NCI-H187 (cell line): ENCODE measurements at places on chromosomes 3 and 15.

DNA sequence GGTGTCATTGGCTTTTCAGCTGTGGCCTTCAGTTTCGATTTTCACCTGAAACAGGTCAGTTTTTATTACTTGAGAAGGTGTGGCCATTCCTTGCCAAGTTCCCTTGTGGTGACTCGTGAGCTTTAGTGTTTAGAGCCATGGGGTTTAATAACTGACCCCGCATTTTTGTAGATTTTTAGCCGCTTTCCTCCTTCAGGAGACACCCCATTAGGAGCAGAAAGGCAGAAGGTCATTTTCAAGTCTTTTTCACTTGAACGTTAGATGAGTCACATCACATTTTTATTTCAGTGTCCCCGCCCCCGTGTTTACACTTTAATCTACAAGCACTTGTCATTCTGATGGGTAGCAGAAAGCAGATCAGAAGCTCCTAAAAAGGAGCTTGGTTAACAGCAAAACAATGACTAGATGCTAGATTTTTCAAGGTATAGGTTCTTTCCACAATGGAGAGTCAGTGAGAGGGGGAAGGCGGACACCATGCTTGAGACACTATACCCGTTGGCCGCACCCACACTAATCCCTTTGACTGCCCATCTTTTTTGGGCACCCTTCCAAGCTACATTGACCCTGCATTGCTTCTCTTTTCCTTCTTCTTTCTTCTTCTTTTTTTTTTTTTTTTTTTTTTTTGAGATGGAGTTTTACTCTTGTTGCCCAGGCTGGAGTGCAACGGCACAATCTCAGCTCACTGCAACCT, 132.7 kb downstream of the GHSR start:
- no peak for DNase-seq

DNA sequence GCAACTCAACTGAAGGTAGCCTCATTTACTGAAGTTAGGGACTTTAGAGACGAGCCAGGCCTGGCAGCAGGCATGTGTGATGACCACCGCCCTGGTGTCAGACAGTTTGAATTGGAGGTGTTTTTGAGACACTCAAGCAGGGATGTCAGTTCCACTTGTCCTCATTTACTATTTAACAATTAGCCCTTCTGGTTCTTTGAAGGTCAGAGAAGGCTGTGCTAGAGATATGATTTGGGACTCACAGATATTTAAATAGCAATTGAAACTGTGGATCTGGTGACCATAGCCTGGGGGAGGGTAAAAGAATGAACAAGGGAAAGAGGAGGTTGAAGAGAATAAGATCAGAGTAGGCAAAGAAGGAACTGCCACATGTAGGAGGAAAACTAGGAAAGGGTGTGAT, 74.6 kb downstream of the REC114 start:
- no peak for DNase-seq

DNA sequence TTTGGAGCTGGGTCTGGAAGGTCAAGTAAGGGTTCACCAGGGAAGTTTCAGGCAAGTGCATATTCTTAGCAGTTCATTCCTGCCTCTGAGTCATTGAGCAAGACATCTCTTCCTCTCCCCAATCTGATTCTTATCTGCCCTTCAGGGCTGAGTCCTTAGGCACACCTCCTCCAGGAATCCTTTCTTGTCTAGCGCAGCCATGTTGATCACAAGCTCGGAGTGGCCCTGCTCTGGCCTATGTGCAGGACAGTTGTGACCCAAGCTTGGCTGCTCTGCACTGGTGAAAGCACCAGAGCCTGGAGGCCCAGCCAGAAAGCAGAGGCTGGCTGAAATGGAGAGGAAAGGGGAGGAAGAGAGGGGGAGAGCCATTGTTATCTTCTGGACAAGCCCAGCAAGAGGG, 30.9 kb upstream of the MRPS22 start:
- DNase-seq, result no peak

DNA sequence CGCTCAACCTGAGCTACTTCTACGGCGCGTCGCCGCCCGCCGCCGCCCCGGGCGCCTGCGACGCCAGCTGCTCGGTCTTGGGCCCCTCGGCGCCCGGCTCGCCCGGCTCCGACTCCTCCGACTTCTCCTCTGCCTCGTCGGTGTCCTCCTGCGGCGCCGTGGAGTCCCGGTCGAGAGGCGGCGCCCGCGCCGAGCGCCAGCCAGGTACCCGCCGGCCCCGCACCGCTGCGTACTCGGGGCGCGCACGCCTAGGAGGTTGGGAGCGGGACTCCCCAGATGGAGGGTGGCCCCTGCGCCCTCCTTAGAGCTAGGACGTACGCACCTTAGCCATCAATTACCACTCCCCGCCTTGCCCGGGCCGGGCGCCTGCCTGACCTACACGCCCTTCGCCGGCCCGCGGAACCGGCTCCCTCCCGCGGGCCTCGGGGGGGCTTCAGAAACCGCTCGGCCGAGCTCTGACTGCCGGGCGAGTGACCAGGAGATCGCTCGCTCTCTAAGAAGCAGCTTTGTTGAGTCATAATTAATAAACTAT, 466 bp downstream of the NFKBIZ start:
- DNase-seq, result no peak

- no peak for DNase-seq
These were observed 36.5 kb upstream of the SPTBN5 start for GRCh38 chr15:41930221-41930866.

GRCh38 chr3:13975686-13976085, 95.8 kb upstream of the WNT7A start:
- no peak for DNase-seq

DNA sequence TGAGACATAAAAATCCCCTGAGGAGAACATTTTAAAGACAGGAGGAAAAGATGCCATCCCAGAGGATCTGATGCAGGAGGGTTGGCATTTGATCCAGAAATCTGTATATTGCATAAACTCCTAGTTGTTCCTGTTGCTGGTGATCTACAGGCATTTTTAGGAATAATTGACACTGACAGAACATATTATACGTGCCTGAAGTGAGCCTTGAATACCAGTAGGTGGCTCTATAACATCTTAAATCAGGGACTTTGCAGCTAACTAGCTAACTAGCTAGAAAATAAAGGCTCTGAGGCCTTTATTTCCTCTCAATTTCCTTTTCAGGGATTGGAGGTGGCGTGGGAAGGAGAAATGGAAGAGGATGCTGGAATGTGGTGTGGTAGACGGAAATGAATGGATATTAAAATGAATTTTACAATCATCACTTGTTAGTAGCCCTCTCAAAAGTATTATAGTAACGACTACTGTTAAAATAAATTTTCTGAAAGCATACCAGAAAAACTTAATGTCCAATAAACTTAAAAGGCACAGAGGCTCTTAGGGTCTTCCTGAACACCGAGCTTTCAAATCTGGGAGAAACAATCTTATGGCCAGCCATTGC, 73.8 kb upstream of the ZBED2 start:
- no peak for DNase-seq

- no peak for DNase-seq
These were observed 213.0 kb upstream of the FEZF2 start for GRCh38 chr3:62586356-62586755.

DNA sequence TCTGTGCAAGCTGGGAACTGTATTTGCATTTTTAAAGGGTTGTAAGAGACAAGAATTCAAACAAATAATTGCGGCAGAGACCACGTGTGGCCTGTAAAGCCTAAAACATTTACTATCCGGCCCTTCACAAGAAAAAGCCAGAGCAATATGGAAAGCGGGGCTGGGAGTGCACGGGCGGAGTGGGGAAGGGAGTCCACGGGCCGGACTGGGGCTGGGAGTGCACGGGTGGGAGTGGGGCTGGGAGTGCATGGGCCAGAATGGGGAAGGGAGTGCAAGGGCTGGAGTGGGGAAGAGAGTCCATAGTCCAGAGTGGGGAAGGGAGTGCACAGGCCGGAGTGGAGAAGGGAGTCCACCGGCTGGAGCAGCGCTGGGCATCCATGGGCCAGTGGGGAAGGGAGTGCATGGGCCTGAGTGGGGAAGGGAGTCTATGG, 41.2 kb downstream of the KLF15 start:
- no peak for DNase-seq

- DNase-seq, result no peak
These were observed 11.7 kb downstream of the ATP6V1A start for GRCh38 chr3:113758389-113759024.

DNA sequence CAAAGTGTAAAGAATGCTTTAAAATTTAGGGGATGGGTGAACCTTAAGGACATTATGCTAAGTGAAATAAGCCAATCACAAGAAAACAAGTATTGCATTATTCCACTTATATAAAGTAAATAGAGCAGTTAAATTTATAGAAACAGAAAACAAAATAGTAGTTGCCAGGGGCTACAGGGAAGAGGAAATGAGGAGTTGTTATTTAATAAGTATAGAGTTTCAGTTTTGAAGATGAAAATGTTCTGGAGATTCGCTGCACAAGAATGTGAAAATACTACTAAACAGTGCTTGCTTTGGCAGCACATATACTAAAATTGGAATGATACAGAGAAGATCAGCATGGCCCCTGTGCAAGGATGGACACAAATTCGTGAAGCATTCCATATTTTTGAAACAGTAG, 32.0 kb downstream of the DNAH12 start:
- no peak for DNase-seq

- no peak for DNase-seq
These were observed 148.9 kb upstream of the GBE1 start for GRCh38 chr3:81910244-81910852.

DNA sequence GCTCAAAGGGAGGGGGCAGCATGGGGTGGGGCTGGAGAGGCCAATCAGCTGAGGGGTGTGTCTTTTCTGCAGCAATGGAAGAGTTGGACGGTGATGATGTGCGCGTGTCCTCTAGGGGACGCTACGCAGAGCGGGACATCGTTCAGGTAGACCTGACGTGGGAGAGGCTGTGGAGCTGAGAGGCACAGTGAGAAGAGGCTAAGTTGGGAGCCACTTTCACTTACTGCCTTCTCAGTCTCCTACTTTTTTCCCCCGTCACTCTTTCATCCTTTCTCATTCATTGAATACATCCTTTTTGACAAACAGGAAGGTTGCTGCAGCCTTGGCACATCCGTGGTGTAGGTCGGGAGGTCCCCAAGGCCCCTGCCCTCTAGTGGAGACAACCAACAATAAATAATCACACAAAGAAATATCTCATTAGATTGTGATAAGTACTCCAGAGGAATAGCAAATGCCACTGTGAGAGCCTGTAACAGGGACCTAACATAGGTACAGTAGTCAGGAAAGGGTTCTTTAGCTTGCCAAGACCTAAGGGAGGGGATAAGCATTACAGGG, 4.4 kb upstream of the BRPF1 start:
- DNase-seq, result no peak

GRCh38 chr3:107106316-107106715, 270.9 kb upstream of the CCDC54 start:
- DNase-seq, result no peak

- no peak for DNase-seq
These were observed 575.6 kb downstream of the GRM7 start for GRCh38 chr3:7436542-7436941.

DNA sequence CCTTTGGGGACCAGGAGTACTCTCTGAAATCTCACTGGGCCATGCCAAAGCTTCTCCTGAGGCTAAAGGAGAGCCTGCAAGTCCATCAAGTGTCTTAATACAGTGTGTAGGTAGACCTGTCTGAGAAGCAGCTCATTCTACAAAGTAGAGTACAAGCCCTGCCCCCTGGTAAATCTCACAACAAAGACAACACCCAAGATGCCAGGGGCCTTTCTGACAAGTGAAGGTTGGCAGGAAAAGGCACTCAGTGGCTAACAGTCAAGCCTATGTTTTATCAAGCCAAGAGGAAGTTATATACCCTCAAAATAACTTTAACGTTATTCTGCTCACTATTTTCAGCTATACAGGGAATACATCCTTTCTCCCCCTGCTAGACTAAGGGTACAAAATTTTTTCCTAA, 58.3 kb downstream of the NMNAT3 start:
- no peak for DNase-seq
